HEK293T (cell line): ENCODE measurements at places on chromosomes 3 and 15.

GRCh38 chr15:83090465-83090864, 17.0 kb upstream of the TM6SF1 start:
- no peak for DNase-seq

DNA sequence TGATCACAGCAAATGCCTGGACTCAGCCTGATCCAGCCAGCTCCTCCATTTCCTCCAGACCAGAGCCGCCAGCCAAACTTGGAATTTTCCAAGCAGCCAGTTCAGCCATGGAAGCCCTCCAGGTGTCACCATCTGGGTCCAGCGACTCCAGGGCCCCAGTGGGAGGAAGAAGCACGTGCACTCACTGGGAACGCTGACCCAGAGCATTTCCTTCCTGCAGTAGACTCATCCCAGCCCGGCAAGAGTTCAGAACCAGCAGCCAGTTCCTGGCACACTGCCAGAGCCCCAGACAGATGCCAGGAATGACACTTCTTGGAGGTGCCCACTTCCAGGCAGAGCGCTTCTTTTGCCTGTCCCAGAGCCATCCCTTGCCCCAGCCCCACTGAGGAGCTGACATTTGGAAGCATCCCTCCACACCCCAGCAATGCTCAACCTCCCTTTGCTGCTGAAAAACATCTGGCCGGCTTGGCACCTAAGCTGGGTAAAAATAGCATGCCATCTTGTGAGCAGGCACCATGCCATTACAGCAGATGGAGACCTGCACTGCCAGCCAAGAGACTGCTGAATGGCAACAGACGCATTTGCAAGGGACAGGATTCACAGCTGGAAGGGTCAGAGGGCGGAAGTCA, 460.3 kb upstream of the PROK2 start:
- no peak for DNase-seq

- no peak for DNase-seq
These were observed 80.5 kb downstream of the USF3 start for GRCh38 chr3:113615976-113616375.

- DNase-seq = peak; percentile 19
These were observed 61.8 kb downstream of the ZBTB20 start for GRCh38 chr3:115085197-115085865.

DNA sequence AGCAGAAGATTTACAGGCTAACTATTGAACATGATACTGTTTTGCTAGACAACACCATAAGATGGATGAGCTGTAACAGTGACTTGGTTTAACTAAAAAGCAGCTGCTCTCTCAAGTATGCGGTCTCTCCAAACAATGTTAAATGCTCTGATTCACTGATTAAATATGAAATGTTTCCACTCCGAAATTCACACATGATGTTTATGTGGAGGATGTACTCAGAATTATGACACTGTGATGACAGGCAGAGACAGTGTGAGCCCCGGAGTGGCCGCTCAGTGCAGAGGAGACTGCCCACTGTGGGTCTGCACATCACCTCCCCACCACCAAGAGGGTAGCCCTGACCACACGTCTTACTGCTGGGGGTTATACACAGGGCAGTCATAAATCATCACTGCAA, 83.9 kb upstream of the MEX3B start:
- no peak for DNase-seq

GRCh38 chr3:152276681-152277080, 8.0 kb downstream of the MBNL1 start:
- DNase-seq = no peak

- no peak for DNase-seq
These were observed 184.6 kb upstream of the TBC1D5 start for GRCh38 chr3:17927036-17927435.

DNA sequence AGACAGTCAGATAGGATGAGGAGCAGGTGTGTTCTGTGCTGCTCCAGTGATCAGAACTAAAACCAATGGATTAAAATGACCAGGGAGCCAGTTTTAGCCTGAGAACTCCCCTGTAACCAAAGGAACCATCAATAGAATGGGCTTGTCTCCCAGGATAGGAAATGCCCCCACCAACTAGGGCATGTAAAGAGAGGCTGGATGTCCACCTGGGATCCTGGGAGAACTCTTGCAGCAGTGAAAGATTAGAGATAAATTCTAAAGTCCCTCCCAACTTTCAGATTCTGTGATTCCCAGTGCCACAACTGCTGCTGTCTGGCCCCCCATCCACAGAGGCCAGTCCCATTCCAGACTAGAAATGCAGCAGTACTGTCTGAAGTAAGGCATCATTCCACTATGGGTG, 33.8 kb downstream of the HDC start:
- no peak for DNase-seq

DNA sequence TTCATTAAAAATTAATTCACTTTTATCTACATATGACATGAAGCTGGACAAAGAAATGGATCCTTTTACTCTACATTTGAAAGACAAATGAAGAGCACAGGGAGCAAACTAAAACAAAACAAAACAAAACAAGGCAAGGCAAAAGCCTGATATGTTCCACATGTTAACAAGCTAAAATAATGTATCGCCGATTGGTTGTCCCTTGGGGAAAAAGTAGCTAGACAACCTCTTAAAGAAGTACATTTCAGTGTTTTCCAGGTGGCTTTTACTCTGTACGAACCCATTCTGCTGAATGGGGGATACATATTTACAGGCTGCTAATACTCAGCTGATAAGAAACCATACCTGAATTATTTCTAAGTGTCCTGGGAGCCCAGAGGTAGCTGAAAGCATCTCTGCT, 493.0 kb upstream of the TBL1XR1 start:
- no peak for DNase-seq

DNA sequence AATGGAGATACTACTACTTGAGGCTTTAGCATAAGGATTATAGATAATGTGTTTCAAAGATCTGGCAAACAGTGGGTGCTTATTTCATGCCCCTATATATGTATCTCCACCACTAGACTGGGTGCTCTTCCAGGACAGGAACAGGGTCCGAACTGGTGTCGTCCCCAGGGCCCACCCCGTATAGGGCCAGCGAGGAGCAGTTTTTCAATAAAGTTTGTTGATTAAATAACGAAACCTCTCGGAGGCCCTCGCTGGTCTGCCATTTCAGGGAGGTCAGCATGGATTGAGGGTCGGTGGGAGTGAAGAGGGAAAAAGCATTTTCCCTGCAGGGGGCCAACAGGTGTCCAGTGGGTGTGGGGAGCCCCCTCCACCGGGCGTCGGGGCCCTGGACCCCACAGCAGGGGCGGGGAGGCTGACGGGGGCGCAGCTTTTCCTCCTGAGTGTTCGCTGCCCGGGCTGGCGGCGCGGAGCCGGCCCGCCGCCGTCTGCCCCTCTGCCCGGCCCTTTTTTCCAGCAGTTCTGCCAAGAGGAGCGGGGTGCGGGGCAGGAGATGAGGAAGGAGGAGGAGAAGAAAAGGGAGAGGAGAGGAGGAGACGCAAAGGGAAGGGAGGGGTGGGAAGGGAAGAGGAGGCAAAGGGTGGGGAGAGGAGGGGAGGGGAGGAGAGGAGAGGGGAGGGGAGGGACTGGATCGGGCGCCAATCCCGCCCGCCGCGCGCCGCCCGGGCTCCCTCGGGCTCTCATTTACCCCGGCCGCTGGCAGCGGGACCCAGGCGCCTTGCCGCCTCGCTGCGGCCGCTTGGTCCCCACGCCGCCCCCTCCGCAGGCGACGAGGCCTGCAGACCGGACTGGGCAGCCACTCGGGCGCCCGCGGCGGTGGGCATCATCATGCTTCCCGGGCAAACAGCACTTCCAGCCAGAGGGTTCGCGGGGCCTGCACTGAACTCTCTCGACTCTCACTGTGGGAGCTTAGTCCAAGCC, 66.3 kb downstream of the ISG20 start:
- no peak for DNase-seq

DNA sequence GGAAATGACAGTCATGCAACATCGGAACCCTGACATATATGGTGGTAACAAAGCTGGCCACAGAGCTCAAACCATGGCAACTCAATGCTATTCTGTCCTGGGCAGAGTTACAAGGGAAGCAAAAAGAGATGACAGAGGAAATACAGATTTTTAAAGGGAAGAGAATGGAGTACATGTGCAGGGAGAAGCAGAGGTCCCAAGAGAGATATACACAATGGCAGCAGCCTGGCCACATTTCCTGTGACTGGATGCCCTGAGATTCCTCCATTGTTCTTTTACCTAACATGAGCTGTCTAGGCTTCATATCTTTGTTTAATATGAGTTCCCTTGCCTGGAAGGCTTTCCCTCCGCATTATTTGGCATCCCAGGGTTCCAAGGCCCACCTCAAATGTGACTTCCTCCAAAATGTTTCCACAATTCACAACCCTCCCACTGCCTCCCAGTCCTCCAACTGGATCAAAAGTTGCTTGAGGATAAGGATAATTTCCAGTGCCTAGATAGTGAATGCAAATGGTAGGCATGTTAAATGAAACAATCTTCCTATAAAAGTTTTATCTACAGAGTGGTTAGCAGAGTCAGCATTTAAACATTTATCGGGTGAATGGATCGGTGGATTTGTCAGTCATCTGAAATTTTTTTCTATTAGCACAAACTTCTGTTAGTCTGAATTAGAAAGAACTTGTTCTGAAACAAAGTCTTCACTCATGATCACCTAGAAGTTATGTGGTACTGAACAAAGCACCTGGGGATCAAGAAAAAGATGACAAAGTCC, 86.2 kb downstream of the DHX30 start:
- DNase-seq = no peak
